ENCODE measurements at places on chromosomes 1 and 21.

DNA sequence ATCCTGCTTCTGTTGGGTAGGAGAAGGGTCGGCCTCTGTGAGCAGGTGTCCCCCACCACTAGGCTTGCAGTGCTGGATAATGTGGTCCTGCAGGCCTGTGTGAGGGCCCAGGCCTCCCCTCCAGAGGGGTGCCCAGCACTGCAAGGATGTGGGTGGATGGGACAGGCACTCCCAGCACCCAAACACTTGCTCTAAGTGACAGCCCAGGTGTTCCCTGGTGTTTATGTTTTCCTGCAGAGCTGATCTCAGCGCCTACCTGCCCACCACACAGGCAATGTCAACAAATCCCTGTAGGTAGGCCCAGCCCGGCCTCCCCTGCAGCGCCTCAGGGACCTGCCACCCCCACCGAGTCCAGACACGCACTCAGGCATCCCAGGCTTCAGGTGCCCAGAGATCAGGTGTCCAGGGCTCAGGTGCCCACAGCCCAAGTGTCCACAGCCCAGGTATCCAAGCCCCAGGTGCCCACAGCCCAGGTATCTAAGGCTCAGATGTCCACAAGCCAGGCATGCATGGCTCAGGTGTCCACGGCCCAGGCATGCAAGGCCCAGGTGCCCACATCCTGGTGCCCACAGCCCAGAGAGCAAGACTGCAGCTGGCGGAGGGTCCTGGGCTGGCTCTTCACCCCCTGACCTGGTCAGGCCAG, 59.2 kb downstream of the WNT9A start:
- DNase-seq, result no peak

DNA sequence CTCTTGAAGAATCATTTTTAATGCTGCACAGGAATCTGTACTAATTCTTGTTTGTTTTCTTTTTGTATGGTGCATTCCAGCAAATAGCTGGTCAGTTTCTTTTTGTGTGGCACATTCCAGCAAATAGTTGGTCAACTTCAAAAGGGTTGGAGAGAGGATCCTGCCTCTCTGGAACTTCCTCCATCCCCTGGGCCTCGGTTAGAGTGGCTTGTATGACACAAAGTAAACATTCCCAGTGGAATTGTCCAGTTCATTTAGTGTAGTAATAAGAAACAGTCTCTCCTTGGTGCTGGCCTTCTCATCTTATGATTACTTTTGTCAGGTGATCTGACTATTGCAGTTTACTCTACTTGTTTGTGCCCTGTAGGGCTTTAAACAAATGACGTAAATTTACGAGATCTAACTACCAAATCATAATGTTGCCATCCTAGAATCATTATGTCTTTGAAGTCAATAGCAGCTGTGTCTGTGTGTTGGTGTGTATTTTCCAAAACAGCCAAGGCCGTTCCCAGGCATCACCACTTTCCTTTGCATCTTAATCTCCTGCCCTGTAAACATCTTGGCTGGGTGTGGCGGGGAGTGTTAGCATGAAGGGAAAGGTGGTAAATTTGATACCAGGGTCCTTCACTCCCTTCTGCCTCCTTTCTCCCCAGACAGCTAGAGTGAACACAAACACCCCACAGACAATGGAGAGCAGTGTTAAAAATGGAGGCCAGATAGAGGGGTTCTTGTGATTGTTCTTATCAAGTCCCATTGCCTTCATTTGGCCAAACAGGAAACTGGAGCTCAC, 77.9 kb downstream of the CDC7 start:
- DNase-seq, result no peak

DNA sequence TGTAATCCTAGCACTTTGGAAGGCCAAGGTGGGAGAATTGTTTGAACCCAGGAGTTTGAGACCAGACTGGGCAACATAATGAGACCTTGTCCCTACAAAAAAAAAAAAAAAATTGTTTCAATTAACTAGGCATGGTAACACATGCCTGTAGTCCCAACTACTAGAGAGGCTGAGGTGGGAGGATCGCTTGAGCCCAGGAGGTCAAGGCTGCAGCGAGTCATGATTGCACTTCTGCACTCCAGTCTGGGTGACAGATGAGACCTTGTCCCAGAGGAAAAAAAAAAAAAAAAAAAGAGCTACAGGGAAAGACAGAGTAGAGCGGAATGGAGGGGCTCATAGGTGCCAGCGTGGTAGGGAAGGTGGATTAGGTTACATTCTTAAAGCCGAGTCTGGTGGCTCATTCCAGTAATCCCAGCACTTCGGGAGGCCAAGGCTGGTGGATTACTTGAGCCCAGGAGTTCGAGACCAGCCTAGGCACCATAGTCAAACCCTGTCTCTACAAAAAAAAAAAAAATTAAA, 21.0 kb upstream of the PADI6 start:
- no peak for DNase-seq

- DNase-seq, result no peak
Observed at GRCh38 chr1:28078680-28079626, 9.5 kb downstream of the EYA3 start.

GRCh38 chr1:197235355-197235754, 32.7 kb upstream of the CRB1 start:
- no peak for DNase-seq

GRCh38 chr1:228030451-228031201, 23.8 kb downstream of the WNT3A start:
- no peak for DNase-seq
